ENCODE measurements at places on chromosomes 5 and 9.

DNA sequence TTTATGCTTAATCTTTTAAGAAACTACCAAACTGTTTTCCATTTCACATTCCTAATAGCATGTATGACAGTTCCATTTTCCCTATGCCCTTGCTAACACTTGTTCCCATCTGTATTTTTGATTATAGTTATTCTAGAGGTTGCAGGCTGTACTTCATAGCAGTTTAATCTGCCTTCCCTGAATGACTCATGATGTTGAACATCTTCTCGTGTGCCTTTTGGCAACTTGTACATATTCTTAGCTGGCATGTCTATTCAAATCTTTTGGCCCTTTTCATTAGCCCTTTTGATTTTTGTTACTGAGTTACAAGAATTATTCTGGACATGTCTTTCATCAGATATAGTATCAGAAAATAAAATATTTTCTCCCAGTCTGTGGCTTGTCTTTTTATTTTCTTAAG, 320.3 kb downstream of the DIRAS2 start:
- DNase-seq, result no peak

DNA sequence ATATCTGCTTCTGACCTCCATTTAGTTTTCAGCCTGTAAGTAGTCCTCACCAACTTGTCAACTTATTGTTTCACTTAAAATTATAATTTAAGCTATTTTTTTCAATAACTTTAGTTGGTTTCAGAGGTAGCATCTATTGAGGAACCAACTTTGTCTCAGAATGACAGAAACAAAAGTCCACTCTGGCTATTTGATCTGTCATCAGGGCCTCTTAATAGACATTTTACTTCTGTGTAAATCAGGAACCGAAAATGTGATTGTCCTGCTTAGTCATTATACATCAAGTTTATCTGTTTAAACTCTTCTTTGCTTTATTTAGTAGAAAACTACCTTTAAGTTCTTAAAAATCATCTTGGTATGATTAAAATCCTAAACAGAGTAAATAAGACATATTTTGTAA, 820.8 kb upstream of the EDIL3 start:
- no peak for DNase-seq

GRCh38 chr9:102237520-102237919, 499.1 kb upstream of the GRIN3A start:
- DNase-seq, result no peak

- DNase-seq, result no peak
Observed at GRCh38 chr9:115413766-115414382, 295.9 kb upstream of the TNC start.

DNA sequence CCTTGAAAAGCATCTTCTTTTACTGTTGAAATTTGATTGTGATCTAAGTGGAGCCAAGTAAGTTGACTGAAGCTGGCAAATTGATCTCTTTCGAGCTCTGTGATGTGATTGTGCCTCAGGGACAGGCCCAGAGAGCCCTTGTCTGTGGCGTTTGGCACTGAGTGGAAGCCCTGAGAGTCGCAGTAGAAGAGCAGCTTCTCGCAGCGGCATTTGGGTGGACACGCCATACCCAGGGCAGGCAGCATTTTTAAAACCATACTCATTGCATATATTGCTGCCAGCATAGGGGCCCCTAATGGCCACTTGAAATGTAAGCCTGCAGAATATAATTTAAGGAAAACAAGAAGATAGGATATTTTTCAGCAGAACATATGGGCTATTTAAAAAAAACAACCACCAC, 894 bp downstream of the LRRTM2 start:
- no peak for DNase-seq

DNA sequence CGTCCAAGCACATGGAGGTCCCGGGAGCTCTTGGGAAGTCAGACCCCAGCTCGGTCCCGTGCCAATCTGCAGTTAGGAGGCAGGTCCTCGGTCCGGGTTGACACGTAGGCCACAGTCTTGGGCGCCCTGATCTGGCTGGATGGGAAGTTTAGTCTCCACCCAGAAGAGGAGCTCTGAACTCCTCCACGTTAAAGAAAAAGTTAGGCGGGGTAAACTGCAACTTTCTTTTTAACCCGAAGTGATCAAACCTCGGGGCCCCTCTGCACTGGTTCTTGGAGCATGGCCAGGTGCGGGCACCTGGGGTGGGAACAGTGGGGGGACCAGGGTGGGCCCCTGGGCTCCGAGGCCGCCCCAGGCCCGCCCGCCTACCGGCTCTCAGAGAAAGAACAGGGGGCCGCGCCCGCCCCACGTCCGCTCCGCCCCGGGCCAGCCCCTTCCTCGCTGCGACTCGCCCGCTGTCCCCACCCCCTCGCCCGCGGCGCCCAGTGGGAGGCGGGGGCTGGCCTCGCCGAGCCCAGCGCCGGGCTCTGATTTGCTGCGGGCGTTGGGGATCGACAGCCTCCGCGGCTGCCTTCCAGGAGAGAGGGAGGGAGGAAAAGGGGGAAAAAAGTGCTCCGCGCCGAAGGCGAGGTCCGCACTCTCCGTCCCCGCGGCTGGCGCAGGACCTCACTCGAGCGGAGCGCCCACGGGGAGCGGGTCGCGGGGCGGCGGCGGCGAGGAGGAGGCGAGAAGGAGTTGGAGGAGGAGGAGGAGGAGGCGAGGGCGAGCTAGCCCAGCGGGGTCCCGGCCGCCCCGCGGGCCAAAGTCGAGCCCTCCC, at the start of gene COL5A1:
TSS of gene COL5A1 (plus strand) at position 631 of the 817 bp plus-strand sequence. CDS start 385 bp downstream, outside the sequence.
- peak; percentile 10 for DNase-seq

GRCh38 chr9:8924562-8924961, 1125.0 kb upstream of the DMAC1 start:
- DNase-seq, result no peak

DNA sequence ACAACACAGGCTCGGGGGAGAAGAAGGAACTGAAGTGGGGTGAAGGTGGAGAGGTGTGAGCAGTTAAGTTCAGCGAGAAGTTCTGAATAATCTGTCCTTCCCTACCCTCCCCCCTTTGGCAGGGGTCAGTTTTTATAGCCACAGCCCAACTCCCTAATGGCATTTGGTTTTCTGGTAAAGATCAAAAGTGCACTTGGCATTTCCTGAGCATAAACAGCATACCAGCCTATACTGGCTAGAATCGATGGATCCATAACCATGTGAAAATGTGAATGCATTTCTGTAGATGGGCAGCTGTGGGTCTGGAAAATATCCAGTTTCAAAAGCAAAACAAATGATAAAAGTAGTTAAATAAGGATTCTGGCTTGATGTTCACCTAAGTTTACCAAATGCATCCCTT, 410.9 kb downstream of the PLK2 start:
- no peak for DNase-seq

Measured in activated T-helper 2 cell treated with anti-CD3 and anti-CD28 coated beads, Interferon-gamma antibody, Interleukin-2, Interleukin-4, amounts not matched to agents 10 μg/mL and 5 μg/mL and 100 μg/mL, durations not matched to agents 14 hours and 24 hours and 36 hours (primary cell).